ENCODE measurements at places on chromosomes 7 and 10.

GRCh38 chr7:4689668-4690067 lies 7.6 kb downstream of the FOXK1 start:
- DNase-seq = no peak

GRCh38 chr7:501526-501925 lies 18.1 kb downstream of the PDGFA start:
- no peak for DNase-seq

DNA sequence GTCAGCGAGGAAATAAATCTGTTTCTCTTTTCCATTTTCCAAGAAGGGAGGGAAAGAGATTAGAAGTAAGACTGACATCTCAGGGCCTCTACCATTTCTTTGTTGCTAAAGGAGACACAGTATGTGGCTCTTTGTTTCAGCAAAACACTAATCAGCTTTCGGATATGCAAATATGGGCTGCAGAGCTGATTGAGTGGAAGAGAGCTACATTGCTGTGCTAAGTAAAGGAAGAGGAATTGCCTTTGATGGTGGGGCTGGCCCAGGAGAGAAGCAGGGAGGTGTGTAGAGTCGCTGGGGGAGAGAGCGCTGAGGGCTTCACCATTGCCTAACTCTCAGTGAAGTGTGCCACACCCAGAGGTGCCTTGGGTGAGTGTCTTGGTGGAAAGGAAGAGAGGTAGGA lies 284.8 kb downstream of the SDK1 start:
- DNase-seq = no peak

GRCh38 chr10:129511086-129511485 lies 44.0 kb downstream of the MGMT start:
- DNase-seq = no peak

DNA sequence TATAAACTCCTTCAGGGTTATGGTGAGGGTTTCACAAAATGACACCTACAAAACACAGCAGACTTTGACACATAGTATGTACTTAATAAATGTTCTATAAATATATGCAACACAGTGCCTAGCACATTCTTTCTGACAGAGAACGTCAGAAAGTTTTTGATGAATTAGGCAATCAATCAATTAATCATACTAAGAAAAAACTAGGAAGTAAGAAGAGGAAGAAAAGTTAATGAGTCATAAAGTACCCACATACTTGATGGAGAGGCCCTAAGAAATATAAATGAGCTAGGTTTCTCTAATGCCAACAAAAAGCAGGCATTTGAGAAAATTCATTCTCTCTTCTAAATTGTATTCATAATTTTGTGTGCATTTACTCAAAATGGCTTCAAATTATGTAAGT lies 192.7 kb upstream of the VWC2 start:
- no peak for DNase-seq

GRCh38 chr10:131429942-131430341 lies 118.4 kb upstream of the TCERG1L start:
- no peak for DNase-seq

- peak; percentile 44 for DNase-seq
These were observed 85.3 kb downstream of the HECTD2 start for GRCh38 chr10:91495402-91495801.

- DNase-seq = no peak
These were observed 9.9 kb downstream of the VPS50 start for GRCh38 chr7:93242106-93242505.

- no peak for DNase-seq
These were observed 176.8 kb downstream of the WDR37 start for GRCh38 chr10:1233031-1233430.

DNA sequence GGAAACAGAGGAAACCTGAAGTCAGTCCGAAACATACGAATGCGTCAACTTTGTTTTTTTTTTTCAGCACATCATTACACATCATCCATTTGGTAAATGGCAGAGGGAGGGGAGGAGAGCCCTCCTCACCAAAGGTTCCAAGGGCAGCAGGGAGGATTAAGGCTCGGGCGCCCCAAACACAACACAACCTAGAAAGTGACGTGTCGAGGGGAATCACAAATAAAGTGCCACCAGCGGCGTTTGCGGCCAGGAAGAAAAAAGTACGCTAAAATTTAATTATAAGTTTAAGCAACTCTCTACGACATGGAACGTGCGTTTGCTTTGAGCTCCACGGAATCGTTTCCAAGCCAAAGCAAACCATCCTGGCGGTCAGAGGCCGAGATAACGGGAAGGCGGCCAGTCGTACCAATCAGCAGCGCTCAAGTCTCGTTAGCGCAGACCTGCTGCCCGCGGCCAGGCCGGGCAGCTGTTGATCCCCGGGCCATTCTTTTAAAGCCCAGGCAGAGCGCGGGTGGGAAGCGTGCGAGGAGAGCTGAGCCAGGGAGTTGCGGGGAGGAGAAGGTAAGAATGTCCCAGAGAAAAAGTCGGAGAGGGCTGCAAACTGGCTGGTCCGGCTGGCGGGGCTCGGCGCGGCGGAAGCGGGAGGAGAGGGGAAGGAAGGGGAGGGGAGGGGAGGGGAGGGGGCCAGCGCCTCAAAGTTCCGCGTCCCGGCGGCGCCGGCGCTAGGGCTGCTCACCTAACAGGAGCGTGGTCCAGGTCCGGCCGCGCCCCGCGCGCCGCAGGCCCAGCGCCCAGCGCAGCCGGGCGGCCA lies 719 bp downstream of the DPY19L1 start:
- DNase-seq = peak; percentile 45

- DNase-seq = no peak
These were observed 678 bp downstream of the SH2B2 start for GRCh38 chr7:102287111-102287980.

DNA sequence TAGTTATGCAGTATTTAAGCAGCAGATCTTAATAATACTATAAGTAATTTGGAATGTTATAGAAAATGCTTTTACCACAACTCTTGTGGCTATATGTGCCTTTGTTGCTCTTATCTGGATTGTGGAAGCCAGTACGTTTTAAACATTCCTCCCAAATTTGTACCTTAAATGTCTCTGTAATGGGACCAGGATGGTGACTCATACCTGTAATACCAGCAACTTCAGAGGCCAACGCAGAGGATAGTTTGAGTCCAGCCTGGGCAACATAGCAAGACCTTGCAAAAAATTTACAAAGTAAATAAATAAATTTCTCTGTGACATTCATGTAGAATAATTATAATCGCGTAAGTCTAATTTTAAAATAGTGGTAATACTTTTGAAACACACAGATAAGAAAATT lies 283.1 kb downstream of the POM121L12 start:
- no peak for DNase-seq

- DNase-seq = no peak
These were observed 7.5 kb downstream of the SAR1A start for GRCh38 chr10:70162892-70163201.

- DNase-seq = no peak
These were observed 9.6 kb downstream of the SYPL1 start for GRCh38 chr7:106102387-106102966.

- DNase-seq = no peak
These were observed 29.8 kb downstream of the FAM20C start for GRCh38 chr7:221978-222715.

DNA sequence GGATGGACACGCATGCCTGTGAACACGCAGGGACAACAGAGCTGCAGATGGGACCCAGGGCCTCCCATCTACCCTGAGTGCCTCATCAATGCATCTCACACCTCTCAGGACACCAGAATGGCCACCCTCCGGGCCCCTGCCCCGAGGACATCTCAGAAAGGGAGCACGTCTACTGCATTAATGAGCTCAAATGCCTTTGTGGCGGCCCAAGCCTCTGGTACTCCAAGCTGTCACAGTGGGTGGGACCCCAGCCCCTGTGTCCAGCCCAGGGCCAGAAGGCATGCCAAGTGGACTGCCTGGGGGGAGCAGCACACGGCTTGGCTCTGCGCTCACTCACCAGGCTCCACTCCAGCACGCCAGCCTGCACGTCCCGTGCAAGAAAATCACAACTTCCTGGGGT lies 52.0 kb downstream of the TCERG1L start:
- no peak for DNase-seq

- DNase-seq = peak; percentile 77
These were observed 925.1 kb downstream of the LRMDA start for GRCh38 chr10:76356557-76356956.

DNA sequence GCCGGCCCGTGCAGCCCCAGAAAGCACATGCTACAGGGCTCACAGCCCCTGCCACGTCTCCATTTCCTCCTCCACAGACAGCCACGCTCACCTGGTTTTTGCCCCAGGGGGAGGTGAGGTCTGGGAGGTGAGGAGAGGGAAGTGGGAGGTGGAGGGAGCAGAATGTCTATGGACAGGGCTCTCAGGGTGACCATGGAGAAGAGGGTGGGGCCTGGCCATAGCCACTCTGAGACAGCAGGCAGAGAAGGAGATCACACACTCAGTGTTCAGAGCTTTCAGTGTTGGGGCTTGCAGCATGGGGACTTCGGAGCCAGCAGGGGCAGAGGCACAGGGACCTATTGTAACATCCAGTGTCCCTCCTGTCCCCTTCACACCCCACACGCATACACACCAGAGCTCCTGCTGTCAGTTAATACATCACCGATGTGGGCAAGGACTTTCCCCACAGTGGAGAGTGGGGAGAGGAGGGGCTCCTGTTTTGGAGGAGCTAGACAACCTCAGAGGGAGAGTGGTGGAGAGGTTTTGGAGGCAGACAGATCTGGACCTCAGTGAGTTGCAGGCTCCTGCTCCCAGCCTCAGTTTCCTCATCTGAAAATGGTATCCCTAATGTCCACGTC lies 14.4 kb downstream of the WDFY4 start:
- no peak for DNase-seq

- DNase-seq = no peak
These were observed 15.1 kb downstream of the SLC35B4 start for GRCh38 chr7:134301592-134301991.

DNA sequence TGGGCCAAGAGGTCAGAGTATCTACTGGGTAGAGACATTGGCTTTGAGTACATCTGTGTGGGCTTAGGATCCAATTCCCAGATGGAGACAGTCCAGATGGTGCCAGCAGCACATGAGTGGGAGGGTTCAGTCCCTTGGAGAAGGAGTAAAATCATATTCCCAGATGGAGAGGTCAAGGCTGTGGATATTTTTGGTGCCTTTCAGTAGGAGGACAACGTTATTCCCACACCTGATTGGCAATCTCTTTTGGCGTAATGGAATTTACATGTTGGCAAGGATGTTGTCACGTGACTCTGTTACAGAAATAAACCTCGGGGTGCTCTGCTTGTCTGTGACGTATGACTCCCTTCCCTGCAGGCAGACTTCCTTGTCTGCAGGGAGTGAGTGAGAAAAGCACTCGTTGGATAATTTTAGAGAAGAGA lies 27.6 kb downstream of the NPS start:
- DNase-seq = peak; percentile 3

DNA sequence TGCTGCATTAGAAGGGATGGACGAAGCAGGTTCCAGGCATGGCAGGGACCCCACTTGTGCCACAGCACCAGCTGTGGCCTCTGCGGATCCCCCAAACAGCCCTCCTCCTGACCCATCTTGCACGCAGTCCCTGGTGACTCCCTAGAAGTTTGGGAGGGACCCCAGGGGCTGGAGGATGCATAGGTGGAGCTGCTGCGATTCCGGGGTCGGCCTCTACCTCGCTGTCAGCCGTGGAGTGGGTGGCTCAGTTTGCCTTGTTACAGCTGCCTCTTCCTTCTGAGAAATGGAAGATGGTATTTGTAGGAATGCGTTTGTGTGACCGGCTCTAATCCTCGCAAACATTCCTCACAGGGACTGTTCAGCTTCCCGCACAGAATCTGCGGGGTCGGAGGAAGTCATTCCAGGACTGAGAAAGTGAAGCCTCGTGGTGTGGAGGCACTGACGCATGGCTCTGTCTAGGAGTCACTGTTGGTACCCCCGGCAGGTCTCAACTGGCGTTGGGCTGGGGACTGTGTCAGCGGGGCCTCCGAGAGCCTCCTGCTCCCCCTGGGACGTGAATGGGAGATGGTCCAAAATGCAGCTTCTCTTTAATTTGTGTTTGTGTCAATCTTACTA lies 17.5 kb downstream of the PWWP2B start:
- no peak for DNase-seq

DNA sequence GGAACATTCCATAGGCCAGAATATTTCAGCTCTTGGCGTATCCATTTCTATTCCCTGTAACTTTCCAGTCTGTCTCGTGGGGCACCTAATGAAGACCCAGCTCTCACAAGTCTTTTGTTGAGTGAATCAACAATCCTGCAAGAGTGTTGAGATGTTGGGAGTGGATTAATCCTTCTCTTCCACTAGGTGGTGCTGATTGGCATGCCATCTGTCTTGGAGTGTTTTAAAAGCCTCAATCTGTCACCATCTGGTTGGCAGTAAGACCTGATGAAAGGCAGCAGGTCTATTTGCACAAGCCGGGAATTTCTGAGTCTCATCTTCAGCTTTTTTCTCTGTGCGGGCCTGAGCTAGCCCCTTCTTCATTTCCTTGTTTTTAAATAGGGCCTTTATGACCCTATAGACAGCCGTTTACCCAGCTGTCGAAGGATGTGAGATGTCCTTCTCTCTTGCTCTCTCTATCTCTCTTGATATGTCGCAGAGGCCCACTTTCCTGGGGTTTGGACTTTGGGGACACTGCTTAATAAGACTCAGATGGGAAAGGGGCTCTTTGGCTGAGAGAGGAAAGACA lies 180.5 kb downstream of the ZNF365 start:
- peak; percentile 89 for DNase-seq

- no peak for DNase-seq
These were observed 2.7 kb upstream of the COMTD1 start for GRCh38 chr10:75238182-75239095.

- no peak for DNase-seq
These were observed 2.2 kb upstream of the LGI1 start for GRCh38 chr10:93755443-93756116.

- DNase-seq = peak; percentile 83
These were observed 966.0 kb downstream of the LRMDA start for GRCh38 chr10:76397181-76398042.

- no peak for DNase-seq
These were observed 493.6 kb downstream of the GALNT17 start for GRCh38 chr7:71625545-71625944.

- DNase-seq = no peak
These were observed 84.5 kb downstream of the SH2D4B start for GRCh38 chr10:80622153-80622552.

- no peak for DNase-seq
These were observed 41.0 kb downstream of the PTPRN2 start for GRCh38 chr7:158546626-158547025.

- no peak for DNase-seq
These were observed 937 bp downstream of the STEAP1 start for GRCh38 chr7:90155206-90155605.

GRCh38 chr7:47442605-47442865 lies 139.4 kb downstream of the TNS3 start:
- DNase-seq = no peak

GRCh38 chr7:28155019-28155660 lies 25.5 kb downstream of the JAZF1 start:
- no peak for DNase-seq

DNA sequence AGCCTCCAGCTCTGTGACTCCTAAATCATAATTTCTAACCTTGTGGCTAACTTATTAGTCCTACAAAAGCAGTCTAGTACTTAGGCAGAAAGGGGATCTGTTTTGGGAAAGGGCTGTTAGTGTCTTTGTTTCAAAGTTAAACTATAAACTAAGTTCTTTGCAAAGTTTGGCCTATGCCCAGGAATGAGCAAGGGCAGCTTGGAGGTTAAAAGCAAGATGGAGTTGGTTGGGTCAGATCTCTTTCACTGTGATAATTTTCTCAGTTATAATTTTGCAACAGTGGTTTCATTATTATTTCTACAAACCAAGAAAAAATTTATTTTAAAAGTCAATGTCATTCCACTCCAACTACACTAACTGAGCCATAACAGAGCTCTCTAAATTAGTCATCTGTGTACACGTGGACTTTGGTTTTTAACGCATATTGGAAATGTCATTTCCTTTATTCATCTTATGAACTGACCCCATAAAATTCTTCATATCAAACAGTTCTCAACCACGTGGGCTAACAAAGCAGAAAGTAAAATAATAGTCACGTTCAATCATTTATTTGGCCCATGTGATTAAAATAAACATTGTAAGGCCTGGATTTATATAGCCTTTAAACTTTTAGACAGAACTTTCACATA lies 143.2 kb upstream of the C7orf33 start:
- DNase-seq = peak; percentile 2
